ENCODE measurements at places on chromosomes 11 and 22.

GRCh38 chr11:1447845-1448825 is 38.4 kb downstream of the MOB2 start:
- DNase-seq: peak; percentile 26

DNA sequence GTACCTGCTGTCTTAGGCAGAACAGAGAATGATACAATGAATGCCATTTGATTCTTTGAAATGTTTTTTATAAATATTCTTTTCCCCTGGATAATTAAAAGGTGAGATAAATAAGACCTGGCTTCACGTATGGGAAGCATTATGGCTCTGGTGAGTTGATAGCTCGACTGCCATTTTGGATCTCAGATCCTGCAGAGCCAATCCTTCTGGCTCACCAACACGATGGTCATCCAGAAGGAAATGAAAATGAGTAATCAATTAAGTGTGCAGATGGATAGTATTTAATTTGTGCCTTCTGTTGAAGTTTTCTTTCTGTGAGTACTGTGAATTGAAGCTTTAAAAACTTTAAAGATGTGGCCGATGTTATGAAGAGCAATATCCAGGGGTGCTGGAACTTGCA is 2.7 kb downstream of the TNRC6B start:
- DNase-seq: no peak

DNA sequence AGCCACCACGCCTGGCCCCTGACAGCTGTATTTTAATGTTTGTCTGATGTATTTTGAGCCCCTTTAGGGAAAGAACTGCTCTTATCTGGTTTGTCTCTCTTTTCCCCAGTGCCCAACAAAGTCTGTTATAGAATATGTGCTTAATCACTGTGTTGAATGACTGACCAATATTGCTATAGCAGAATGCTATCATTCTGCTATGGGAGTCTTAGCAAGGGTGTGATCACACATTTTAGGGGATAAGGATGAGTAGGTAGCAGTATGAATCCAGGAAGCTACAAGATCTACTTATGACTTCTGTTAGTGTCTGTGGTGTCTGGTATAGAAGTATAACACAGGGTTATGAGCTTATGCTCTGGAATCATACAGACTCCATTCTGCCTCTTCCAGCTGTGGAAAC is 117.5 kb upstream of the RRM1 start:
- DNase-seq: no peak

GRCh38 chr11:125070699-125071254 is 7.7 kb downstream of the SLC37A2 start:
- peak; percentile 10 for DNase-seq
